ENCODE measurements at places on chromosomes 3 and 15.

DNA sequence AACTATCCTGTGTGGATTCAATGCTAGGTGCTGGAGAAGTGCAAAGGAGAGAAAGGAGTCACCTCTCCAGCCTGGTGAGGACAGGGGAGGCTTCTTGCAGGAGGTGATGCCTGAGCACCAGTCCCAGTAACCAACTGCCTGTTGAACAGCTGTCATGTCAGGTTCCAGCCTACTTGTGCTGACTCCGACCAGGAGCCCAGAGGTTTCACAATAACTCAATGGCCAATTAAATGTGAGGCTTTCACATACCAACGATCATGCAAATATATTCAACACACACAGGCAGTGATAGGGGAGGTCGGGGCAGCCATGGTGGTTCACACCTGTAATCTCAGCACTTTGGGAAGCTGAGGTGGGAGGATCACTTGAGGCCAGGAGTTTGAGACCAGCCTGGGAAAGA is 7.7 kb downstream of the SORD start:
- no peak for DNase-seq

- DNase-seq: no peak
These were observed 9.2 kb upstream of the MST1R start for GRCh38 chr3:49912881-49913281.

DNA sequence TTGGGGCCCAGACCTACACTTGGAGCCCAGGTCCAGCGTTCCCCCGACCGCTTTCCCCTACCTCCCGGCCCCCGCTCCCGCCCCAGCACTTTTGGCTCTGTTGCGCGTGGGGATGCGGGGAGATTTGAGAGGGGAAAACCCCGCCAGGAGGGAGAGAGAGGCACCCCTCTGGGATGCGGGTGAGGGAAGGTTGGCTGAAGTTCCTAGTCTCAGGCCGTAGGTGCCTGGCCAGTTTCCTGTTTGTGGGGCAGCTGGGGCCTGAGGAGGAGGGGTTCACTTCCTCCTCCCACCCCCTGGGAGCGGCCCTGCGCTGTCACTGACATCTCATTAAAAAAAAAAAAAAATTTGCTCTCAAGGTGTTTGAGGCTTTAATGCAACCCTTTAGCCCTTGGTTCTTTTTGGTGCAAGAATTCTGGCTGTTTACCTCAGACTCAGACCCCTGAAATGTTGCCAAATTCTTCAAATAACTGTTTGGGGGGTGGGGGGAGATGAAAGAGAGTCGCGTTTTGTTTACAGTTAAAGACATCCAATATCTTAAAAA is 2.6 kb downstream of the FAM43A start:
- no peak for DNase-seq

DNA sequence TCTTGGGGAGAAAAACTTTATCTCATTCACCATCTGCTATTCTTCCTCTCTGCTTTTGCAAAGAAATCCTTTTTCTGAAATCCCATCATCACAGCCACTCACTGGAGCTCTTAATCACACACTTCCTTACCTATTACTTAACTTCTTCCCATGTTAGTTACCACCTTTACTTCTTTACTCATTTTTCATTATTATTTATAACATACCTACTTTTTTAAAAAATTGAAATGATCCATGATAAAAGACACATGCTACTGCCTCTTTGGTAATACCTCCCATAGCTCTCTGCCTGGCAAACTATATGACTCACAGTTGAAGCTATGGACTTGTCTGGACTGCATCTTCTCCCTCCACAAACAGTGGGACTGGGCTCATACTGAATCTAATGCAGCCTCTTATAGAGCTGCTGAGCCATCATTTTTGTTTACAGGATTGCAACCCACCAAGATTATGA is 150.3 kb downstream of the TNIK start:
- DNase-seq: no peak

DNA sequence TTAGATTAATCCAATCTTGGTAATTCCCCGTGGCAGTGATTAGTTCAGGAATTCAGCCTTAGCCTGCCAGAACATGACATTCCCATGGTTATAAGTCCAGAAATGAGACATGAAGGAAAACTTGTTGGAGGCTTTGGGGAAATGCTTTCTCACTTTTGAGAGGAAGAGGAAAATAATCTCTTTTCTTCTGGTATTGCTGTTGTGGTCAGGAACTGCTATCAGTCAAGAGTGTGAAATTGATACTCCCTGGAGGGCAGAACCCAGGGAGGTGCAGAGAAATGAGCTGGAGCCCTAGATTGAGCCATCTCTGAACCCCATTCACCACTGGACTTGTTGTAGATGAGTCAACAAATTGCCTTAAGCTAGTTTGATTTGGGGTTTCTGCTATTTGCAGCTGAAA is 38.6 kb upstream of the APH1B start:
- DNase-seq: no peak
